KG1 (cell line): ENCODE measurements at places on chromosomes 13 and 19.

DNA sequence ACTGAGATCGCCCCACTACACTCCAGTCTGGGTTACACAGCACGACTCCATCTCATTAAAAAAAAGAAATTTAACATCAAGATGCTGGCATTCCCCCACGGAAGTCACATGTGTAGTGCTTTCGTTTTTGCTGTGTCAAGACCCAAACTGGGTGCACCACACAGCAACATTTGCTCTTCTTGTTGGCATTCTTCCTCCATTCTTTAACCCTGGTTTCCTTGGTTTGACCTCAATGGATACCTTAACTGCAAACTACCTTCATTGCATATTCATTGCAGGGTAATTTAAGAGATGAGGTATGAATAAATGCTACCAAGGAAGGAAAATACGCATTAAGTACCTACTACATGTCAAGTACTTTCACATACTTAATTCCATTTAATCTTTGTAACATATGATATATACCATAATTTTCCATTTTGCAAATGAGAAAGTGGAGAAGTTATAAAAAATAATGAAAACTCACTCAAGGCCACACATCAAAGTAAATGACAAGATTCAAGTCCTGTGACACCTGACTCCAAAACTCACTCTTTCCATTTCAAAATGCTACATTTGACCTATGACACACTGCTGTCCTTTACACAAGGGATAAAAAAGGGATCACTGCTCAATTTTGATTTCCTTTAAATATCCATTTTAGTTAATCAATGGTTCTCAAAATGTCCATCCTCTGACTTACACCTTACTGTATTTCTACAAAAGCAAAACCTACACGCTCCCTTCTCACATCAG, 59.2 kb downstream of the STK24 start:
- DNase-seq, result no peak

DNA sequence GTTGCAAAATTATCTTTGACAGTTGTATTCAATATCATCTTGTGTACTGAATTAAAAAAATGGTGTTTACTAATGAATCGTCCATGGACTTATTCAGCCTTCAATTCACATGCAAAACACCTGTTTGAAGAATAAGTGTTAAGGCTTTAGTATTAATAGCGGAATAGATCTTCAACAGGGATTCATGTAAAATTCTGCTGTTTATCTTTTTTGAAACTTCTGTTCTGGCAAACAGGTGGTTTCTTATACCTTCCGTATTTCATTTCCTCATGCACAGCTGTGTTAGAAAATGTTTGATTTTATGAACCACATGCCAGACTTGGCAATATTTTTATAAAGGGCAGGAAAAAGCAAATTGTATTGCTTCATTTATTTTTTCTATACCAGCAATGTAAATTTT, 255.7 kb downstream of the DACH1 start:
- DNase-seq, result no peak

DNA sequence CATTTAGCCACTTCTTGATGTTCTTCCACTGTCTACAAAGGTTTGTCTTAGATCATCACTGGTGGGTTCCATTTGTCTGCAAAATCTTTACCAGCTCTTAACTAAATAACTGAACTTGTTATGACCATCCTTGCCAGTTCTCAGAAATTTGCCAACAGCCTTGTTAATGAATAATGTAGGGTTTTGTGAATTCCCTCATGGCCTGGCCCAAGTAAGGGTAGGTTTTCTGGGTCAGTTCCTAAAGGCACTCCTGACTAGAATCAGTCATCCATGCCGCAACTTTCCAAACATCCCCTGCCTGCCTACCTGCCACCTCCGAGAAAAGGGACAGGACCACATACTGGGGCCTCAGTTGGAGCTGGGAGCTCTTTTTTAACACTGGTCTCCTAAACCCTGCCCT, 4.0 kb downstream of the COL4A1 start:
- no peak for DNase-seq

- DNase-seq, result no peak
Observed at GRCh38 chr19:57057036-57057686, 62.6 kb upstream of the USP29 start.

DNA sequence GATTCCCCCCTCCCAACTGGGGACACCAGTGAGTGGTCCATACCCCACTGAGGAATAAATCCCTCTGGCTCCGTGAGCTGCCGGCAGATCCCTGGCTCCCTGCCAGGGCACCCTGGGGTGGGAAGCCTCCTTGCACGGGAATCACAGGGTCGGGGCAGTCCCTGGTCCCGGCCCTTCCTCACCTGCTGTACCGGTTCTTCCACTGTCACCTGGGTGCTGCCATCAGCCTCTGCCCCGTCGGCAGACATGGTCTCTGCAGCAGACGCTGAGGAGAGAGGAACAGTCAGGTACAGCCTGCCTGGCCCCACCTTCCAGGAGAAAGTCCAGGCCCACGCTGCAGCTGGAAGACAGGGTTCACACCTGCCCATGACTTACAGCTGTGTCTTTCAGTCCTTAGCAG, 6.3 kb downstream of the PLIN3 start:
- DNase-seq, result no peak

DNA sequence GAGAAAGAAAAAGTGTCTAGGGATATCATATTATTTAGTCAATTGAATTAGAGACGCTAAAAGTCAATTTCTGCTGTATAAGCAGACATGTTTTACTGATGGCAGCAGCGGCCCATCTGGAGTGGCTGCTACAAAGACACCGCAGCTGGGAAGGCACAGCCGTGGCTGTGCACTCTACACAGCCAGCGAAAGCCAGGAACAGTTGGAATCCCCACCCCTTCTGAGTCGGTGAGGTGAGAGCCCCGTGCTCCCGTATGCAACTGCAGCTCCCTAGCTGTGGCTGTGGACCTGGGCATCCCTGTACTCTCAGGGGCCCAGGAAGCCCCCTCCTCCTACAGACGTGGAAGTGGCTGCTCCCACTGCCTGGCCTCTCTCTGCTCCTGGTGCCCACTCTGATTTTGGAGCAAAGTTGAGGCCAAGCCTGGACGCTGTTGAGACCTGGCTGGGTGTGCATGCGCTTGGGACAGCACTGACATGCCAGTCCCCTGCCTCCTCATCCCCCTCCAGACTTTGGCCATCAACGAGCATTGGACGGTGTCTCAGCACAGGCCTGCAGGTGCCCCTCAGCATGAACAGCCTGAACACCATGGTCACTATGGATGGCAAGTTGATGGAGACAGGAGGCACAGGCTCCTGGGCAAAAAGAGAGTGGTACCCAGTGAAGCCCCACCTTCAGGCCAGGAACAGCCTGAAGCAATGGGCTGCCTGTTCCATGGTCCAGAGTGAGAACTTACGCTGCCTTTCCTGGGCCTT, 944.0 kb upstream of the MIR17HG start:
- no peak for DNase-seq

- no peak for DNase-seq
Observed at GRCh38 chr13:93620181-93620765, 393.7 kb downstream of the GPC6 start.
